ENCODE measurements at places on chromosomes 2 and 18. TPM values are rescaled to one million over a fixed set of nuclear protein-coding genes. Genes with fewer than 3 reads are reported as not detected.

G6PC2 gene
- total RNA-seq = not detected

CRYGD gene
- not detected for total RNA-seq

ATP5F1A gene
- 333 TPM for total RNA-seq

DSEL gene
- 0.53 TPM for total RNA-seq

C2orf72 gene
- total RNA-seq = 7.8 TPM

RFX8 gene
- total RNA-seq = not detected

RTKN gene
- 25.4 TPM for total RNA-seq

NPPC gene
- 0.45 TPM for total RNA-seq

ZBTB7C gene
- 0.53 TPM for total RNA-seq

C2orf15 gene
- total RNA-seq = 0.58 TPM
